Hypothalamus (tissue), 51 donors: ENCODE measurements at places on chromosomes 2 and 18.

- DNase-seq, result no peak
Observed at GRCh38 chr18:31776093-31776492, 15.4 kb upstream of the SLC25A52 start.

- DNase-seq, result no peak
Observed at GRCh38 chr2:75705921-75706320, 4.8 kb downstream of the GCFC2 start.

DNA sequence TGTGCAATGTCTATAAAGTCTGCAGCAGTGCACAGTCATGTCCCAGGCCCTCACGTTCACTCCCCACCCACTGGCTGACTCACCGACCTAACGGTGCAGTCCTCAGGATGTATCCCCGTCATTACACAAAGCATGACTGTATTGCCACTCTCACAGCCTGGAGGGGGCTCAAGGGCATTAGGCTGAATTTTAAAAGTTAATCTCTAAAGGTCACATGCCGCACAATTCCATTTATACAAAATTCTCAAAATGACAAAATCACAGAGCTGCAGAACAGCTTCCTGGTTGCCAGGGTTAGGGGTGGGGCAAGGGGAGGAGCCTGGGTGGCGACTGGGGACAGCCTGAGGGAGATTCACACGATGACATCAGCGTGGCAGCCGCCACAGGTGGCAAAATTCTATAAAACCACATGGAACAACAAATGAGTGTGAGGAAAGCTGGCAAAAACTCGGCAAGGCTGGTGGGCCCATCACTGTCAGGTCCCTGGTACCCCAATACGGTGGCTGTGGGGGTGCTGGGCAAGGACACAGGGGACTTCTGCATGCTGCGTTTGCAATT lies 97.6 kb downstream of the NDUFA10 start:
- no peak for DNase-seq

- no peak for DNase-seq
Observed at GRCh38 chr18:49399003-49399402, 61.4 kb downstream of the DYM start.

DNA sequence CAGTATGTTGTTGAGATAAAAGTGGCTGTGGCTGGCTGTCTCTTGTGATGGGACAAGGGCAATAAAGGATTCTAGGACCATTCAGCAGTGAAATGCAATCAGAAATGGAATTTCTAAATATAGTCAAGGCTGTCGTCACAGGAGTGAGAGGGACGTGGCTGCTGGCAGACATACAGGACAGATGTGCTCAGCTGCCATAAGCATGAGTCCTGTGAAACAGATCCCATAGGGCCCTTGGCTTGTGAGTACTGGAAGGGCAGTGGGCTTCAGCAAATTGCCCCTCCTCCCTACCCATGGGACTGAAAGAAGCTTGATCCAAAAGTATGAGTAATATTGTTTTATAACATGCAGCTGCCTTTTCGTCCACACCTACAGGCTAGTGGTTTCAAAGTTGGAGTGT lies 4.2 kb upstream of the CNNM3 start:
- DNase-seq, result no peak

GRCh38 chr2:66721776-66722175 lies 286.9 kb downstream of the MEIS1 start:
- DNase-seq, result no peak

- DNase-seq, result no peak
Observed at GRCh38 chr2:89767572-89768435, 1076.3 kb downstream of the RPIA start.

DNA sequence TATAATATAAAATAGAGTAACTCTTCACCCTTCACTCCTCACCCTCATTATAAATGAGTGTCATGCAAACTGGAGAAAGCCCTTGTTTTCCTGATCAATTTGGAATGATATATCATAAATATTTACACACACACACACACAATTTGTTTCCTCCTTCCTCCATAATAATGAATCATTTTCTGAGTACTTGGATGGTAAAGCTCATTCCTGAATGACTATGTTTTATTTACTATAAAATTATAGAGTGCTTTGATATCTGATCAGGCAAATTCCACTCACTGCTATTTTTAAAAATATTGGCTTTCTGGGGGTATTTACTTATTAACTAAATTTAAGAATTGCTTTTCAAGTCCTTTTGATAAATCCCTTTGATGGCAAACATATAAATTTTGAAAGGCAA lies 1125.5 kb upstream of the CNTNAP5 start:
- DNase-seq, result no peak

DNA sequence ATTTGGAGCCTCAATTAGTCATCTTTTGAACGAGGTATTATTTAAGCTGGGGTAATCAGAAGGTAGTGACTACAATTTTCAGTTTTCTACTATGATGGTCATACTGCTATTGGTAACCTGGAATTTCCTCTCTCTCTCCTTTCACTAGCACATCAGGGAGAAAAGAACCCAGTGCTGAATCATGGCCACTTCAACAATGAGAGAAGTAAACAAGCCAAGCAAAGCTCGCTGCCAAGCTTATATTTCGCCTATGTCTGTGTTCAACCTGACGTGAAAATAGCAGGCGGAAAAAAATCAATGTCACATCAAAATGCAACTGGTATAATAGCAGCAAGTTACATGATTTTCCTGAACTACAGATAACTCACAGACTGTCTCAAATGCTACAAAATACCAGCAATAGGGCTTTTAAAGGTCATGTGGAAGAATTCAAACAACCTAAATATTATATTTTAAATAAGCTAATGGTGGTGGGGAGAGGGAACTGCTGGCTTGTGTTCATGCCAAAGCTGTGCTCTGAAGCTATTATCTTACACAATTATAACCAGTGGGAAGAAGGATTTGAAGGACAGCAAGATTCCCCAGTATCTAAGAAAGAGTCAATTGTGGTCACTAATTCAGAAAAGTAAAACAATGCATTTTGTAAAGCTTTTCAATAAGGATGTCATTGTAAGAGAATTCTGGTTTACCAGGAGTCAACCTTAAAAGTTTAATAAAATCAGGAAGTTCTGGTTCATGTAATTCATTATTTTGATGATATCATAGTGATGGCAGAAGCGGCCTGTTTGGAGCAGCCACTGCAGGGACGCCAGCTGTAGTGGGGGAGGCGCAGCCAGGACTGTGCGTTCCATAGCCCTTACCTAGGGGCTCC lies 38.0 kb downstream of the RNF152 start:
- no peak for DNase-seq

GRCh38 chr2:241499146-241499965 lies 9.0 kb downstream of the STK25 start:
- no peak for DNase-seq
